Aorta (tissue), 5 donors: ENCODE measurements at places on chromosomes 2 and 18.

DNA sequence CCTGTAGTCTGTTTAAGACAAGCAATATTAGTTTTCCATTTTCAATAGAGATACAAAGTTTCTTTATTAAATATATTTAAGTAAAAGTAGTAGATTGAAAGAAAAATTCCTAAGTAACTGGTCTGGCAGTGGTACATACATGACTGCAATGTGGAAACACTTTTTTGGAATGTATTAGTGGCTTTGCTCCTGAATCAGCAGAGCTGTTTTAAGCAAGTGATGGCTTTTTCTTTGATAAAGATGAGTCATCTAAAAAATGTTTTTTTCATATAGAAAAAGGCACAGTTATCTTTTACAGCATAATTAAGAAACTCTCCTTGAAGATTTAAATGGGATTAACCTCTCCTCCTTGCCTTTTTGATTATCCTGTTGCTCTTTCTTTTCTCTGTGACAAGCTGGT, 34.9 kb downstream of the KDM3A start:
- DNase-seq, result no peak

DNA sequence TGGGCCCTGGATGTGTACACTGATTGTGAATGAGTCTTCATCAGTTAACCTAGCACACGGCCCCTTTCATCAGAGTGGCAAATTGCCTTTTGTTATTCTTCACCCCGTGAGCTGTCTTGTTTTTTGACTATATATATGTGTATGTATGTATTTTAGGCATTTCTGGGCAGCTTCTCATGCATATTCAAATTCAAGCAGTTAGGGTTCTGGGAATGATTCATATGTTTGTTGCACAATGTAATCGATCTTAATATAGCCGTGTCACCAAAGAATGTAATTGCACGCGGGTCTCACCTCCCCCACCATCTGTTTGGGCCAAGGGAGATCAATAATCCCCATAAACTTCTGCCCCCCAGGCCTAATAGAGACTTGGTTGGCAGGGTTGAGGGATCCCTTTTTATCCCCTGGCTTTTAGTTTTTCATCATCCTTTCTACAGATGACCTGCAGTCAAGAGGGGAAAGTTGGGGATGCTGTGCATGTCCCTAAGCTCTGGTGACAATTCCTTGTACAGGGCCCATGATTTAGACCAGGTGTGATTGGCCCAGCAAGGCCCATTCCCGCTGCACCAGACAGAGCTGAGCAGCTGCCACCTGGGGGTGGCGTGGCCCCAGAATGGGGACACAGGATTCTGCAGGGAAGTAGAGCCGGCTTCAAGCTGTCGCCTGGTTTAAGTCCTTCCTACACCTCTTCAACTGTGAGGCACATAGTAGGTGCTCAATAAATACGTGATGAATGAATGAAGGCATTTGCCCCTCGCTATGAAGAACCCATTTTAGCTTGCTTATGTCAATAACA, 19.2 kb downstream of the KCNF1 start:
- no peak for DNase-seq

GRCh38 chr2:204967199-204967960, 422.1 kb downstream of the PARD3B start:
- DNase-seq, result no peak

- DNase-seq, result no peak
These were observed 101.7 kb downstream of the PDE11A start for GRCh38 chr2:177970670-177971454.

- DNase-seq, result no peak
These were observed 44.2 kb upstream of the TAF1B start for GRCh38 chr2:9799011-9799596.

GRCh38 chr18:79560861-79561210, 118.8 kb upstream of the CTDP1 start:
- DNase-seq, result peak; percentile 33

DNA sequence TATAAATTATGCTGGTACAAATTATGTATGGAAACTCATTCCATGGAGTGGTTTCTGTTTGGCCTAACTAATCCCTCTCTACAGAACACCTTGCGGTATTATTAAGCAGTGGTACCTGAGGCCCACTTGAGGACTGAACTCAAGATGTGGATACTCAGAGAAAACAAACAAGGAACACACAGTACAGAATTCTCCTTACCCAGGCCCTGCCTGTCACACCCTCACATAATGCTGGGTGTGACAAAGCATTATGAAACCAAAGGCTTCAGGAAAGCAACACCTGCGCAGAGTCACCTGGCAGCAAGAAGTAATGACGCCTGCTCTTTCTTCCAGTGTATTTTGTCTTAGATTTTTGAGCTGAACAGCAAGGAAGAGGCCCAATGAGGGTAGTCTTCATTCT, 264.7 kb downstream of the PAX3 start:
- no peak for DNase-seq

DNA sequence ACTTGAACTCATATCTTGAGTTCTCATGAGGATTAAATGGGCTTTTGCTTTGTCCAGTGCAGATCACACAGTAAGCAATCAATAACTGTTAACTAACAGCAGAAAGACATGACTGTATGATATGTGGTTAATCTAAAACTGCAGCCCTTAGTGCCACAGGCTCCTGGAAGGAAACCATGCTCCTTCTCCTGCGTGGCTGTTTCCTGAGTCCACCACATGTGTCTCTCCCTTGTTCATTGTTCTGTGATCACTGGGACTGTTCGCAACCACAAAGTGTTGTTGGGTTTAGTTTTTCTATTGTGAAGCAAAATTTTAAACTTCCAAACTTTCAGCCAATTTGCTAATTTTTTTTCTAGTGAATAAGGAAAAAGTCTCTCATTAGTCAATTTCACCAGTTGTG, 130.9 kb upstream of the PTPRM start:
- DNase-seq, result no peak

DNA sequence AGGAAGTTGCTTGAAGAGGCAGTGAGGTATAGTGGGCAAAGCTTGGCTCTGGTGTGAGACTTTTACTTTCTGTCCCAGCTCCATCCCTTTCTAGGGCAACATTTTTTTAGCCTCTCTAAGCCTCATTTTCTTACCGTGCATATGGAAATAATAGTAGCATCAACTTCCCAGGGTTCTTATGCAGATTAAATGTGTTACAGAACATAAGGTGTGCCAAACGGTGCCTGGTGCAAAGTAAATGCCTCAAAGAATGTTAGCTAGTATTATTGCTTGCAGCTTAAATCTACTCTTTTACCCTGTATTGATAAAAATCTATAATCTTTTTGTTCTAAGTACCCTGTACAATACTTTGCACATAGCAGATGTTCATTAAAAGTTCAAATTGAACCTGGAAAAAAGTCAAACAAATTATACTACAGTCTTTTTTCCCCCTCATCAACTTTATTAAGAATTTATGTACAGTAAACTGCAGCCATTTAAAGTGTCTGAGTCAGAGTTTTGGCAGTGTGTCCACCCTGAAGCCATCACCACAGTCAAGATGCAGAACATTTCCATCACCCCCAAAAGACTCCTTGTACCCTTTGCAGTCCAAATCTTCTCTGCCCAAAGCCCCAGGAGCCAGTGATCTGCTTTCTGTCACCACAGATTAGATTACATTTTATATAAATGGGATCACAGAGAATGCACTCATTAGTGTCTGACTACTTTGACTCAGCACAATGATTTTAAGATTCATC, 10.6 kb downstream of the MAPRE2 start:
- no peak for DNase-seq

GRCh38 chr2:73197579-73197978, 4.8 kb upstream of the NOTO start:
- no peak for DNase-seq

DNA sequence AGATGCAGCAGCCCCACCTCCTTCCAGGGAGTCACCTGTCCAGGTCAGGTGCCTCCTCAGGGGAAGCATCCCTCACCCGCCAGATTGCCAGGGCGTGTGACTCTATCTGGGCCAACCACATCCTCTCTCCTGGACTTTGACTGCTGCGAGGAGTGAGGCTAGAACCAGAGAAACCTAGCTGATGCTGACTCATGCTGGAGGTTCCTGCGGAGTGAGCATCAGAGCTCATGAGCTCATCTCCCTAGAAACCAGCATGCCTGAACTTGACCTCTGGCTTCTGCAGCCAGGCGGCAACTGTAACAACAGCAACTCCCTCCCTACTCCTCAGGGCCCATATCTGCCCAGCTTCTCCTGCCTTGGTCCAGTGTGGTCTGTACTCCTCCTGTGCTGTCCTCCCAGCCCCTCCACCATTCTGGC, 28.3 kb upstream of the NT5DC4 start:
- peak; percentile 72 for DNase-seq

DNA sequence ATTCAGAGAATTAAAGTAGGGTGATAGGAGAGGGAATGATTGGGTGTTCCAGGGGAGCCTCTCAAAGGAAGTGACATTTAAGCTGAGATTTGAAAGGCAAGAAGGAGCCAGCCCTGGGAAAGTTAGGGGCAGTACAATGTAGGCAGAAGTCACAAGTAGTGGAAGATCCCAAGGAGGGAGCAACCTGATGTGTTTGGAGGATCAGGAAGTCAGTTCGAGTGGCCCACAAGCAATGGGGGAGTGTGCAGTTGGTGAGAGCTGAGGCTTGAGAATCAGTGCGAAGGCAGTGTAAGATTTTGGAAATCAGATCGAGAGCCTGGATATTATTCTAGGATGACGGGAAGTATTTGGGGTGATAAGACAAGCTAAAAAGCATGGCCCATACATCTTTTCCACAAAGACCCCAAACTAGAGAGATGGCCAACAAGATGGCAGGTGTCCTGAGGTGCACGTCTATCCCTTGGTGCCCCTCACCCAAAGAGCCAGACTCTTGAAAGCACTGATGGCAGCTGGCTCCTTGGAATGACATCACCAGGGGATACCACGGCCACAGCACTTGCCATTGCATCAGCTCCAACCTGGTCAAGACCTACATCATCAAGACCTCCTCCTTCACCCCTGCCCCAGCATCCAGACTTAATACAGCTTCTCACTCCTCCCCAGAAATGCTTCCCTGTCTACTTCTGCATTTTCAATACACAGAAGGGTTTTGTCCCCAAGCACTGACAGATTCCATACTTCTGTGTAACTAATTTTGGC, 127.3 kb downstream of the BCL2 start:
- no peak for DNase-seq

DNA sequence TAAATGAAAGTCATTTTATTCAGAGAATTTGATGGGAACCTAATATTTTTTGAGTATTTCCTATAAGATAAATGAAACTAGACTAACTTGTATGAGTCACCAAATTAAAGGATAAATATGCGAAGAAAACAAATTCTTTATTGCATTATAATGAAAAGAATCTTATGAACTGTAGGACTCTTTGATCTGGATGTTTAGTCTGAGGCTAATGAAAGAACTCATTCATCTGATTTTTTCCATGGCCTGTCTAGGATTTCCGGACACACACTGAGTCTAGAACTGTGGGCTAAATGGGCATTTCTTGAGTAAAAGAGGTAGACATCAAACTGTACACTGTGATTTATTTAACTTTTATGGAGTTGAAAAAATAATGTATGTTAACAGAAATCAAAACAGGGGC, 43.0 kb downstream of the ZNF519 start:
- no peak for DNase-seq

GRCh38 chr2:105328281-105329196, 996 bp downstream of the TGFBRAP1 start:
- DNase-seq, result peak; percentile 52

GRCh38 chr2:235002198-235003095, 50.6 kb downstream of the SH3BP4 start:
- no peak for DNase-seq

DNA sequence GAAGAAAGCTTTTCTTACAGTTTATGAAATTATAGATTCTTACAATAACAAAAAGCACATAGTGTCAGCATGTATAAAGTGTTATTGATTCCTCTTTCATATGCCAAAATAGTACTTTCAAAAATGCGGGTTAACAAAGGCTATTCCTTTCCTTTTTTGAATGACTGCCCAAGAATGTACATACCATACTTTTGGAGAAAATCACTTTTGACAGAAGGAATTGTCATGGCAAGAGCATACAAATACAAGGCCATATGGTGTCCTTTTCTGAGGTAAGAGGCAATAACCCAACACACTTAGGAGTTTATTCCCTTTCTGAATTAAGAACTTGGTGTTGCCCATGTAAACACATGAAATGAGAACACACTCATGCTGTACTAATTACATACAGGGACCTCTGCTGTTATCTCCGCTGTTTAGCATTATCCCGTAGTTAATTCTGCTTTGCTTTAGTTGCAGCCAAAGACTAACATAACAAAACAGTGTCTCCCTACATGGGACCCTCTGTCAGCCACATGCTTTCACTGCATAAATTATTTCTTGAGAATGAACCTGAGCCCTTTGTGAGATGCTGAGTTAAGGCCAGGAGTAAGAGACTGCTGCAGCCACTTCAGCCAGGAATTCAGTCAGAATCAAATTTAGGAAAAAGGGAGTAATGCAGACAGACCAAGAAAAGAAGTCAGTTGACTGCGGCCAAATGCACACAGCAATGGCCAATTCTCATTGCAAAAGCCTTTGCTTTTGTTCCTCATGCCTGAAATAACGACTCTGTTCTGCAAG, 67.0 kb downstream of the CDH2 start:
- DNase-seq, result no peak

DNA sequence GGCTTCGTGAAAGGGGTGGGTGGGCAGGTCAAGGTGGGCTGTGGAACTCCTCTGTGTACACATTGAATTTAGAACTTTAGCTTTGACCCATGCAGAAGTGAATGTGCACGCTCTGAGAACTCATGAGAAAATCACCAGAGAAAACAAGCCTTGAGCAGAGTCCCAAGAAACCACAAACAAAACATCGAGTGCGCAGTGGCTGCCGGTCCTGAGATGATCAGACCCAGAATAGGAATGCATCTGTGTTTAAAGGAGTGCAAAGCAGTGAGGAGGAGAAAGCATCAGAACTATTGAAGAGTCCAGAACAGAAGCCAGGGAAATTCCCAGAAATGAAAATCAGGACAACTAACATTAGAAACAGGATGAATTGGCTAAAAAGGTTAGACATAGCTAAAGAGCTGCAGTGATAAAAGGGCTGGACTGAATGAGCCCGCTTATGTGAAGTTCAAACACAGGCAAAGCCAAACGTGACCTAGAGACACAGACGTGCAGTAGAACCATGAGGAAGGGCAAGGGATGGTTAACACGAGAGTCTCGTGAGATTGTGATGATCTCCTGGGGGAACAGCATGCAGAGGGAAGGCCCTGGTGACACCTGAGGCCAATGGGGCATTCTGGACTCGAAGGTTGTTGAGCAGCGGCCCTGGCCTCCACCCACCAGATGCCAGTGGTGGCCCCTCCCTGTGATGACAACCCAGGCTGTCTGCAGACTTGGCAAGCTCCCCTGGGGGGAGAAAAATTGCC, 16.4 kb upstream of the TXNL4A start:
- DNase-seq, result no peak

GRCh38 chr2:46828491-46829230, 86.9 kb downstream of the MCFD2 start:
- DNase-seq, result no peak

DNA sequence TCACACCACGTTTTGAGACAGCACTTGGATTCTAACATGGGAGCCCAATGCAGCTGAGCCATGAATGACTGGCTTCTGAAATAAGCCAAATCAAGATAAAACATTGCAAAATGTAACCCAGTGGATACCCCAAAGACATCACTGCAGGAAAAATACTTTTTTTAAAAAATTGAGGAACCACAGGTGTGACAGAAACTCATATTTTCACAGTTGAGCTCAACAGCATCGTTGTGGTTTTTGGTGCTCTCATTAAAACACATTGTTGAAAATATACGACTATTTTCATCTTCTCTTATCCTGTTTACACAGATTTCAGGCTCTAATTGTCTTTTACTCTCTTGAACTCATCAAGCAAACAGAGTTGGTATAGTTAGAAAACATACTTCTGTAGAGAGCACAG, 429.3 kb upstream of the VRK2 start:
- DNase-seq, result no peak
